HuH-7.5 (cell line): ENCODE measurements at places on chromosomes 12 and 14.

DNA sequence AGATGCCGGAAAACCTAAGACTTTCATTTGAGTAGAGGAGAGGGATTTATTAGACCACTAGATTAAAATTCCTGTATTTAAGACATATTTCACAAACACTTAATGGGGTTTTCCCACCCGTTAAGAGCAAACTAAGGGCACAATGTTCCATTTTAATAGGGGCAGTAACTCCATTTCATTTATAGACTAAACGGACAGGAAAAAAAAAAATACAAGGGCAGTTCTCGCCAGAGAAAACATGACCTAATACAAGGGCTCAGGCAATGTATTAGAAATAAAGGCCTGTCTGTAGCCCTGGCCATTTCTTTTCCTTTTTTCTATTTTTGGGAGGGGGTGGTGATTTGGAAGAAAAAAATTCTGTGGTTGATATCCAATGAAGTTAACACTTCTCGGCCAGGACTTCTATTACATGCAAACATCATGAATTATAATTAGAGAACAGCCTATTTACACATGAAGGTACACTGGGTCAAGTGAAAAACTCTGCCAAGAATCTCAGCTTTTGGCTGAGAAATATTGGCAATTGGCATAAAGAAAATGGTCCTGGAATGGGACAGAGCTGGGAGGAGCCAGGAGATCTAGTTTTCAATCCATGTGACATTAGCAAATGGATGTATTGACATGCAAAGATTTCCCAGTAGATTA is 641.1 kb upstream of the TBX3 start:
- no peak for DNase-seq

GRCh38 chr14:92687681-92688433 is 60.6 kb downstream of the LGMN start:
- no peak for DNase-seq

DNA sequence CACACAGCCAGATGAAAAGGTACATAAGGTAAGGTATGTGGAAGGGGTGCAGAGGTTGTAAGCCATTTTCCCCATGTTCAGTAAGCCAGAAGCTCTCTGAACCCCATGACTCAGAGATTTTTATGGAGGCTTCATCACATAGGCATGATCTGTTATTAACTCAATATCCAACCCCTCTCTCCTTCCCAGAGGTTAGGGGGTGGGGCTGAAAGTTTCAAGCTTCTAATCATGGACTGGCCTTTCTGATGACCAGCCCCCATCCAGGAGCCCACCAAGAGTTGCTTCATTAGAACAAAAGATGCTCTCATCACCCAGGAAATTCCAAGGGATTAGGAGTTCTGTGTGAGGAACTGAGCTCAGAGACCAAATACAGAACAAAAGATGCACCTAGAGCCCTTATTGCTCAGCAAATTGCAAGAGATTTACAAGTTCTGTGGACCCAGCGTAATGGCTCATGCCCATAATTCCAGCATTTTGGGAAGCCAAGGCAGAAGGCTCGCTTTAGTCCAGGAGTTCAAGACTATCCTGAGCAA is 103.2 kb upstream of the DAAM1 start:
- no peak for DNase-seq

- DNase-seq = no peak
Measured at GRCh38 chr14:82636426-82636825, 1102.8 kb upstream of the SEL1L start.

- DNase-seq = no peak
Measured at GRCh38 chr12:47034661-47035060, 44.8 kb upstream of the PCED1B start.

DNA sequence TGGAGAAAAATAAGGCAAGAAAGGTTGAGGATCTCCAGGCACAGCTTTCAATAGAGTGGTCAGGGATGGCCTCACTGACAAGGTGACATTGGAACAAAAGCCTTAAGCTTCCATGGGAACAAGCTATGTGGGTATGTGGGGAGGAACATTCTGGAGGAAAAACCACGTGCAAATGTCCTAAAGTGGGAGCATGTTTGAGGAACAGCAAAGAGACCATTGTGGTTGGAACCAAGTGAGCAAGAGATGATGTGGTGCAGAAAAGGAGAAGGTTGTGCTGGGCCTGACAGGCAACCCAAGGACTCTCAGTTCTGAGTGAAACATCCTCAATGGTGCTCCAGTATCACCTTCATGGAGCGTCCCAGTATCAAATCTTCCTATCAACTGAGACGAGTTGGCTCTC is 184.0 kb downstream of the CAND1 start:
- DNase-seq = no peak

GRCh38 chr12:57215668-57216013 is 953 bp upstream of the NXPH4 start:
- DNase-seq = no peak

- DNase-seq = no peak
Measured at GRCh38 chr14:47596232-47596631, 79.2 kb downstream of the MDGA2 start.

DNA sequence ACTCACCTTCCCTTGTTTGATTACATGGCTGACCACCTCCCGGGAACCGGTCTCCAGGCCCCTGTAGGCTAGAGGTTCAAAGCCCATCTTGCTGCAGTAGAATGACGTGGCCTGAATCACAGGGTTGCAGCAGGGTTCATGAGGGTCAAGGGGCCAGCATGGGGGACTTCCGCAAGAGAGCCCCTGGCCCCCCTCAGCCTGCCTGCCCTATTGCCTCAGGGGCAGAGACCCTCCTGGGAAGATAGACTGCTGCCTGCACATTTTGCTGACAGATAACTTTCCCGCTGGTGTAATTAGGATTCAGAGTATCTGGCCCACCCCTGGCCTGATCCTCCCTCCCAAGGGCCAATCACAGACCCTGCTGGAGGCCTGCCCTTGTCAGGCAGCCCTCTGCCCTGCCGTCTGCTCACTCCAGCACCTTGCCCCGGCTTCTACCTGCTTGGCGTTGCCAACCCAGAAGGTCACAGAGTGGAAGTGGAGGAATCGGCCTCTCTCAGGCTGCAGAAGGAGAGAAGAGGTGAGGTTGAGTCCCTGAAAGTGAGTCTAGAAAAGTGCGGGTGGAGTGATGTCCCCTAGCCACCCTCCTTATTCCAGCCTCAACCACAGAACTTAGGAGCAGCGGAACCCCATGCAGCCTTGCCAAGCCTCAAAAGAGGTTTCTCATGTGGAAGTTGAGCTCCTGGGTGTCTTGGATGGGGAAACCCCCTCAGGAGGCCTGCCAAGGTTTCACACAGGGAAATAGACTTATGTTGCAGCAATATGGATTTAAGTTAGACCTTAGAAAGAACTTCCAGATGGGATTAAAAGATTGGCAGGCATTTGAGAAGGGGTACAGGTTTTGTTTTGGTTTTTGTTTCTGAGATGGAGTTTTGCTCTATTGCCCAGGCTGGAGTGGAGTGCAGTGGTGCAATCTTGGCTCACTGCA is 1.1 kb downstream of the HPD start:
- DNase-seq = no peak

DNA sequence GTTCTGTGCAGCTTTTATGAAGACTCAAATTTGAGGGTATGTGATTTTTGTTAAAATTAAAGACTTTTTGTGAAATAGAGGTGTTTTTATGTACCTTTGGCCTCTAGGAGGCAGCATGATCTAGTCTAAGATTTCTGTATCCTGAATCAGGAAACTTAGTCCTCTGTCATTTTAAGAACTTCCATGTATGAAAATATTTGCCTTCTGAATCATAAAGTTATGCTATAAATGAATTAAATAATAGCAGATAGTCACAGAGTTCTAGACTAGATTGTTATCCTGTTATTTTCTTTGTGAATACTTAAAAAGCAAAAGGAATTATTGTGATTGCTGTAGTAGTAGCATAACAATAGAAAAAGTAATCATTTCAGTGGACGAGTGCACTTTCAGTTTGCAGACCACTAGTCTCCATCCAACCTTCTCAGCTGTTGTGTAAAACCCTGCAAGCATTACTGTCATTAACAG is 56.3 kb downstream of the FGD4 start:
- no peak for DNase-seq
